GM20000 (cell line): ENCODE measurements at places on chromosomes 3 and 15.

DNA sequence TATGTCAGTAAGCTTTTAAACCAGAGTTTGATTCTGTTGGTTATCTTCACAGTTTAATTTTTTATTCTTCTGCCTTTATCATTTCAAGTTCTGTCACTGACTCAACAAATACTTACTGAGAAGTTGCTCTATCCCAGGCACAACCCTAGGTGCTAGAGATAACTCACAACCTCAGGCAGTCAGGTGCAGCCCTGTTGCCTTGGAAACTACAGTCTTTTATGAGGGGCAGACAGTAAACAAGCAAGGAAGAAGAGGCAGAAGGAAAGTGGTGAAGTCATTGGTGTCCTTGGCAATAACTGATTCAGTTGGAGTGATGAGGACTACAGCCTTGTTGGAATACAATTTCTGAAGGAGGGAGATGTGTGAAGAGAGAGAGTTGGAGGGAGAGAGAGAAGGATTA, 142.1 kb upstream of the LRTM1 start:
- DNase-seq: no peak

- DNase-seq: no peak
Observed at GRCh38 chr3:123151251-123151705, 50.5 kb upstream of the SEC22A start.

- DNase-seq: peak; percentile 35
Observed at GRCh38 chr15:34318277-34319079, 19.1 kb downstream of the SLC12A6 start.

DNA sequence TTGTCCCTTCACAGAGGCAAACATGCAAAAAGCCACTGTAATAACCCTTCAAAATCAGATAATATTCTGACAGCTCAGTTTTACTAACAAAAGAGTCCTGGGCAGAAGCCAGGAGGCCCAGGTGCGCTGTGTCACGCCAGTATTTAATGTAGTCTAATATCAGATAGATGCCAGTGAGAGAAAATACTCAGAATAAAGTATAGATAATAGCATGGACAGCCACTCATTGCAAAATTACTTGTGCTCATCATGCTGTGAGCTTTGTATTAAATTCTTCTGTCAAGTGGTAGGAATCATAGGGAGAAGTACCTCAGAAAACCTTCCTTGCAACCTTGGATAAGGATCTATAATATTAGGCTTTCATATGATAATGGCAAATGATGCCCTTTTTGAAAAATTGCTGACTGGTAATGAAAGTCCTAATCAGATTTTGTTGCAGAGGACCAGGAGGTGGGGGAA, 1154.3 kb downstream of the ROBO1 start:
- DNase-seq: no peak

DNA sequence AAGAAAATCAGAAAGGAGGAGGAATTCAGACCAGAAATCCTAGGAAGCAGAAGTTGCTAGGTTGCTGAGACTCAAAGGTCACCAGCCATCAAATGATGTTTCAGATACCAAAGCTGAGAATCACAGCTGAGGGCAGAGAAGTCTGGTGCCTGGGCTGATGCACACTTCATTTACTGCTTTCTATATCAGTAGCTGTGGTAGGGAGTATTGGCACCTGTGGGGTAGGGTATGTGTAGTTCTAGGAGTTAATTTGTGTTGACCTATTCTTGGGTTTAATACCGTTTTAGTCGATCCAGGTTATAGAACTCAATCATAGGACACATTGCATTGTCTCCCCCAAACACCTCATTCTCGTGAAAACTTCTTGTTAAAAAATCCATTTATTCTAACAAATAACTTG, 529.6 kb downstream of the AGBL1 start:
- DNase-seq: no peak

DNA sequence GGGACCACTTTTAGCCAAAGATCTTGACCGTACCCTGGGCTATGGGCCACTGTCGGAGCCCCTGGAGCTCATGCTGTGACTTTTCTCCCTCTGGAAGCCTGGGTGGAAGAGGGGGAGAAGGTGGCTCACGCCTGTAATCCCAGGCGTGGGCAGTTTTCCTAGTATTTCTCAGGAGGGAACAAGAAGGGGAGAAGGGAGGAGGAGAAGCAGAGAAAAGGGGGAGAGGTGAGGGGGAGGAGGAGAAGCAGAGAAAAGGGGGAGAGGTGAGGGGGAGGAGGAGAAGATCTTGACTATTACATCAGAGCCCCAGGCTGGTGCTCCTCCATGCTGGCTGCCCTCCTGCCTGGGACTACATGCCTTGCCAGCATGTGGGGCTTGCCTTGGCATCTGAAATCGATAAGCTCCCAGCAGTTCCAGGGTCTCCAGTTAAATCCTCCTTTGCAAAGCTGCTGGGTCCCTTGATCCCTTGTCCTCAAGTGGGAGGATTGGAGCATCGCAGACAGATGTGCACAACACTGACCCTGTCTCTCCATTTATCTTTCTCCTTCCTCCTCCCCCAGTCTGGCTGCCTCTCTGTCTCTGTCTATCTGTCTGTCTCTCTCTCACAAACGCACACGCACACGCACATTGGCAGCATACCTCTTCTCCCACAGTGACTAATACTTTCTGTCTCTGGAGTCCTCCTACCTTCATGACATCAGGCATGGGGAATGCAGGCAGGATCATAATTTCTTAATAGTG, 41.6 kb downstream of the MRAS start:
- no peak for DNase-seq

DNA sequence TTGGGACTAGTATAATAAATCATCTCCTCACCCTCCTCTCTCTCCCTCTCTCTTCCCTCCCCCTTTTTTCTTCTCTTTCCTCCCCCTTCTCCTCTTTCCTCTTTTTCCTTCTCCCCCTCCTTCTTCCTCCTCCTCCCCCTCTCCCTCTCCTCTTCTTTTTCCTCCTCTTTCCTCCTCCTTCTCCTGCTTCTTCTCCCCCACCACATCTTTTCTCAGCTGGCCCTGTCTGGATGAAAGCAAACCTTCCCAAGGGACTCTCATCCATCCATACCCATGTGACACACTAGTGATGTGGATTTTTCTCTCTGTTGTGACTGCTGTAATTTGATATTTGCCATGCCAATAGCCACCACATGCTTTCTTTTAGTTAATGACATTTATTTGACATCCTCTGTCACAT, 127.2 kb downstream of the EBLN2 start:
- DNase-seq: no peak

DNA sequence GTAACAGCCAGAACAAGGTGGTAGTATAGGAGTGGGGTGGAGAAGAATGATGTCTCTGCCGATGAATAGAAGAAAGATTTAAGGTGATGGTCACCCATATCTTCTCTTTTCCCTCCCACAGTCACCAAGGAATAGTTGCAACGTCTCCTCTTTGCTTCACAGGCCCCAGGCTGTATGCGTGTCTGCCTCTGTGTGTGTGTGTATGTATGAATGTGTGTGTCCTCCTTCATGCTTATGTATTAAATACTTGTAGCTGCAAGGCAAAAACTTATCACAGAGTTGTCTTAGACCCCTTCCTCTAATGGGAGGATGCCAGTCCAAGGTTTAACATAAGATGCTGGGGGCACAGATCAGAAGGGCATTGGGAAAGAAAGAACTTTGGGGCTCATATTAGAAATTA, 19.1 kb upstream of the BNC1 start:
- no peak for DNase-seq

DNA sequence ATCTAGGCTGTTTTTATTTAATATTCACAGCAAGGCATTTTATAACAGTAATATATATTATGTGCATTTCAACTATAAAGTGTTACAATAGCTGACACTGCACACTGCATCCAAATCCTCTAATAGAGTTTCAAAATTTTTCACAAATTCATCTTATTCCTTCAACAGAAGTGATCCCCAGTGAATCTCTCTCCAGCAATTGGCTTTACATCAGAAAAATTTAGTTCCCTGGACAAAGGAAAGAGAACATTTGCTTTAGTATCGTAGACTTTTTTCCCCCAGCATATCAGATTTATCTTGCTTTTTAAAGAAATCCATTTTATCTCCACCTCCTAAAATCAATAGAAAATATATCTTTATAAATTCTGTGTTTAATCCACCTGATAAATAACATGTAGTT, 868.6 kb downstream of the TBL1XR1 start:
- DNase-seq: no peak

GRCh38 chr15:31296646-31297574, 29.7 kb upstream of the KLF13 start:
- no peak for DNase-seq

DNA sequence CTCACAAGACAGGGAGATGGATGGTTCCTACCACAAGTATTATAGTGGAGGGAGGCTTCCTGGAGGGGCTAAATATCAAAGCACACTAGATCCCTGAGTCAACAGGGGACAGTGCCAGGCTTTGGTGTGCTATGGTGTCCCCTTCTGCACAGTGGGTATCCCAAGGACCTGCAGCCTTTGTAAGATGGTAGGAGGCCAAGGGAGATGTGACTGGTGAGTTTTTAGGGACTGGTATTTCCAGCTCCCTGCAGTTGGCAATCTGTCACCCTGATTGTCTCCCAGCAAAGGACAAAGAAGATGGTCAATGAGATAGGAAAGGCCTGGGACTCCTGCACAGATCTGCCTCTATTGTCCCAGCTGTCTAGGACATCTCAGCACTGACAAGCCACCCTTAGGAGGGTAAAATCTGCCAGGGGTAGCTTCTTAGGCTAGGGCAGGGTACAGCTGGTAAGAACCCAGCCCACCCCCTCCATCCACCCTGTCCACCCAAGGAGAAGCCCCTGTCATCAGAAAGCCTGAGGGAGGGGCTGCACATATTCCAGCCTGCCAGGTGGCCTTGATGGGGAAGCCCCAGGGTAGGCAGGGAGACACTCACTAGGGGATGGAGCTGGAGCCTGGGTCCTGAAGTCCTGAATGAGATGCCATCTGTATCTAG, 631 bp downstream of the CYP1A1 start:
- DNase-seq: no peak

GRCh38 chr3:79204351-79204750, 563.4 kb downstream of the ROBO1 start:
- DNase-seq: no peak

GRCh38 chr3:188133646-188134045, 20.3 kb upstream of the LPP start:
- DNase-seq: no peak

- DNase-seq: no peak
Observed at GRCh38 chr15:69793781-69794451, 303.8 kb downstream of the TLE3 start.

GRCh38 chr15:100468285-100468684, 60.5 kb downstream of the CERS3 start:
- no peak for DNase-seq

- DNase-seq: no peak
Observed at GRCh38 chr3:110900576-110900975, 171.0 kb upstream of the NECTIN3 start.

GRCh38 chr3:106333911-106334618, 465.3 kb upstream of the CBLB start:
- DNase-seq: no peak

DNA sequence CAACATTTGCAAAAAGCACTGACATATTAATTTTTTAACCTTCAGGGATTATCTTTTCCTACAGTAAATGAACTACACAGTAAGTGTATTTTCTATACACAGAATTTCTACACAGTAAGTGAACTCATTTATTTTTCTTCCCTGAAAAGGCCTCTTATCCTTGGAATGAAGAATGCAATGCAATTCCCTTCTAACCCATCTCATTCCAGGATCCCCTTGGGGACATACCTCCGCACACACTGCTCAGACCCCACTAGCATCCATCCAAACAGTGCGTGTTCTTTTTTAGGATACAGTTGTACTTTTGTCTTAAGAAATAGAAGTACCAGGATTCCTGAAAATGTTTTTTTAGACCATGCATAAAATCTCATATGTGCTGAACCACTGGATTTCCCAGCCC, 152.8 kb downstream of the UACA start:
- no peak for DNase-seq

GRCh38 chr15:72372361-72372760, 3.5 kb downstream of the HEXA start:
- DNase-seq: no peak

- DNase-seq: no peak
Observed at GRCh38 chr3:21750831-21751391, at the start of gene ZNF385D. Gene ZNF385D (minus strand): TSS chr3:21751210. CDS start chr3:21750916, 294 bp downstream.

- no peak for DNase-seq
Observed at GRCh38 chr3:34780973-34781372, 858.4 kb upstream of the ARPP21 start.

GRCh38 chr3:17040990-17041377, 156.2 kb downstream of the PLCL2 start:
- DNase-seq: no peak

GRCh38 chr3:139664958-139665357, 12.8 kb downstream of the NMNAT3 start:
- no peak for DNase-seq

DNA sequence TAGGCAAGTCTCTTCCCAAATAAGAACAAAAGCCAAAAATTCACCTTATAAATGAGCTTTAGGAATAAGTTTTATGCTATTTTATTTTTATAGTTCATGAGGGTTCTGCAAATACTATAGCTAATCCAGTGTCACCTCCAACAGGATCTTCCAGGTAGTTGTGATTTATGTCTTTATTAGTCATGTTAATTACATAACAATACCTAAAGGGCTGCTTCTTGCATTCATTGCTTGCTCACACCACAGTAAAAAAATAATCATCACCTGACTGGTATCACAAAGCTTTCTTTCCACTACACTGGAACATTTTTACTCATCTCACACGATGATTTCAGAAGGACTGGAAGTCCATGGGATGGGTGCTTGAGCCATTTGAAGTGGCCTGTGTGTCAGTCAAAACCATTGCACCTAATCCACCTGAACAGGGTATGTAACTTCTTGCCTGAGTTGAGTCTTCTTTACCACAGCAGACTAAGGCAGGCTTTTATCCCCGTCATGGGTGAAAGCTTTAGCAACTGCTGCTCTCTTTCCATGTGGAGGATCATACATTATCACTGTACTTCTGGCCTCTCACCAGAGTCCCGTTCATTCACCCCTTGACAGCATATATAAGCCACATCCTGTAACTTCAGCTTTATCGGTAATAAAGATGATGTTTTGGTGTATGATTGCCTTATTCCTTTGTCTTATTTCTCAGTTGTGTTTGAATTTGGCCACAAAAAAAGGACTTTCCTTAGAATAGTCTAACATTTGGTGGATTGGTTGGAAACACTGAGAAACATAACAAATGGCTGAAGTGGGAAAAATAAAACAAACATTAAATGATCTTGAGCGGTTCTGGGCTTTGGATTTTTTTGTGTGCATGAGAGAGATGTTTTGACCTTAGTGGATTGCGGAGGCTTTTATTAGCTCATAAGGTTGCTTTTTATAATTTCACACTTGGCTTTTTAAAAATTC, 382.6 kb upstream of the THBS1 start:
- no peak for DNase-seq
